ENCODE measurements at places on chromosomes 5 and 9.

GRCh38 chr9:86073839-86074238 is 25.5 kb downstream of the GOLM1 start:
- no peak for DNase-seq

- no peak for DNase-seq
Measured at GRCh38 chr5:1037123-1037670, 28.6 kb downstream of the NKD2 start.

GRCh38 chr5:171477101-171477500 is 57.7 kb downstream of the FGF18 start:
- no peak for DNase-seq

DNA sequence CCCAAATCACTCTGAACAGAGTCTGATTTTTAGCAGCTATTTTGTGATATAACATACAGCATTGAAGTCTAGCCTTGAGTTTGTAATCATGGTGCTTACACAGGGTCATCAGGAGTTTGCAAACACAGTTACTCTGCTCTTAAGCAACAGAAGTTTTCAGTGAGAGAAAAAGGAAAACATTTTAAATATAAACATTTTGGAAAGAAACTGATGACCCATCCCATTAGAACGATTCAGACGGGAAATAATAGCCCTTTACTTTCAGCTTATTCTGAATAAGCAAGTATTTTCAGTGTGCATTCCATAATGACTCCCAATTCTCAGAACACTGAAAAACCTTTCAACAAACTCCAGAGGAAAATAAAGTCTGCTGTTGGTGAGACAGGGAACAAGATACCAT is 46.7 kb upstream of the TMC1 start:
- no peak for DNase-seq

- no peak for DNase-seq
Measured at GRCh38 chr9:121268851-121269641, 1.1 kb downstream of the GSN start.

- DNase-seq, result no peak
Measured at GRCh38 chr5:56457887-56458812, 225.0 kb upstream of the ANKRD55 start.

- no peak for DNase-seq
Measured at GRCh38 chr9:84111726-84112125, 131.1 kb downstream of the RMI1 start.

GRCh38 chr9:123120131-123120530 is 86.7 kb downstream of the GPR21 start:
- DNase-seq, result no peak

- DNase-seq, result no peak
Measured at GRCh38 chr5:119454171-119454570, 1.9 kb downstream of the HSD17B4 start.

- DNase-seq, result no peak
Measured at GRCh38 chr9:124873664-124874063, 11.7 kb downstream of the ARPC5L start.

DNA sequence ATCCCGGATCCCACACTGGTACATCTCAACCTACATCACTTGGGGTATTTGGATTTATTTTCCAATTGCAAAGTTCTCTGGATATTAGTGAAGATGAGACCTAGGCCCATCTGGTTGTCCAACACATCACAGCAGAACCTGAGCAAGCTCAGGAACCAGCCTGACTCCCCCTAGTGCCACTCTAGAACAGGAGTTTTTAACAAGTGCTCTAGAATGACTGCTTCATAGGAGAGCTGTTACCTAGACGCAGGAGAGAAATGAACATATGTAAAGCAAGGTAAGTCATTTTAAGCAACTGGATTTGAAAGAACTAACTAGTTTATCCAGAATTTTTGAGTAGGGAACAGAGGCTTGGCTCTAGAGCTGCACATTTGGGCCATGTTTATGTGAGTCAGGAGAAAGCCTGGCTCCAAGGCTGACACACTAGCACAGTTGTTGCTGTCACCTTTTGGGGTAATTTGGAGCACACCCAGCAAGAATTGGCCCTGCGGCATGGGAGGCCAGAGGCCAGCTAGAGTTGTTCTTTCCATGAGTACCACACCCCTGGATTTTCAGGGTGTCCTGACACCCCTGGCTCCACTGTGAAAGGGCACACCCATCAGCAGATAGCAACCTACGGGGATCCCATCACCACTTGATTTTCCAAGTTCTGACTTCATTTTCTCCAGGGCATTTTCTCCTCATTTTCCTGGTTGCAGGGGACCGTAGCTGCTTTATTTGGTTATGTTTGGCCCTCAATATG is 110.9 kb upstream of the LPAR1 start:
- DNase-seq, result no peak

- DNase-seq, result no peak
Measured at GRCh38 chr9:103169798-103170197, 174.7 kb downstream of the CYLC2 start.

DNA sequence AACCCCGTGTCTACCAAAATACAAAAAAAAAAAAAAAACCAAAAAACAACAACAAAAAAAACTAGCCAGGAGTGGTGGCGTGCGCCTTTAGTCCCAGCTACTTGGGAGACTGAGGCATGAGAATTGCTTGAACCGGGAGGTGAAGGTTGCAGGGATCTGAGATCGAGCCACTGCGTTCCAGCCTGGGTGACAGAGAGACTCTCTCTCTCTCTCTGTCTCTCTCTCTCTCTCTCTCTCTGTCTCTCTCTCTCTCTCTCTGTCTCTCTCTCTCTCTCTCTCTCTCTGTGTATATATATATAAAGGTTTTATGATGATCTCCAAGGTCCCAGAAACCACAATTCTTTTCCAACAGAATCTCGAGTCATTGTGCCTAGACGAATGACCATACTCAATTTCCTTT is 18.8 kb upstream of the ANKRD33B start:
- DNase-seq, result no peak

DNA sequence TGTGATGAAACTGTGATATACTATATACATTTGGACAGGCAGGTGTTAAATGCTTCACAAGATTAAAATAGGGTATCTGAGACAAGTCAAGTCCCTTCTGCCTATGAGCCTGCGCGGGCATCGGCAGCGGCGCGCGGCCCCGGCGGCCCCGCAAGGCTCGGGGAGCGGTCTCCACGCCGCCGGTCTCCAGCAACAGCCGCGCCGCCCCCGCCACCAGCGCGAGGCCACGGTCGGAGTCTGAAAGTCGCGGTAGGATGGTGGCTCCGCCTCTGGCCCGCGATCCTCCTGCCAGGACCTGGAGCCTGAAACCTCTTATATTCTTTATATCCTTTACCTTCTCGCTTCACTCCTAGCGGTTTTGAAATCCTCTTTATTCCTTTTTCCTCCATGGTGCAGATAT is 99.4 kb downstream of the INSL6 start:
- DNase-seq, result no peak

GRCh38 chr9:7819984-7820383 is 20.4 kb upstream of the DMAC1 start:
- no peak for DNase-seq

- no peak for DNase-seq
Measured at GRCh38 chr5:74257060-74257527, 383.4 kb downstream of the ENC1 start.

- DNase-seq, result peak; percentile 37
Measured at GRCh38 chr9:33719581-33720374, 75.6 kb upstream of the PRSS3 start.

GRCh38 chr5:107135391-107135790 is 535.3 kb downstream of the EFNA5 start:
- DNase-seq, result no peak

GRCh38 chr5:75275756-75276155 is 39.1 kb upstream of the ANKRD31 start:
- DNase-seq, result no peak

DNA sequence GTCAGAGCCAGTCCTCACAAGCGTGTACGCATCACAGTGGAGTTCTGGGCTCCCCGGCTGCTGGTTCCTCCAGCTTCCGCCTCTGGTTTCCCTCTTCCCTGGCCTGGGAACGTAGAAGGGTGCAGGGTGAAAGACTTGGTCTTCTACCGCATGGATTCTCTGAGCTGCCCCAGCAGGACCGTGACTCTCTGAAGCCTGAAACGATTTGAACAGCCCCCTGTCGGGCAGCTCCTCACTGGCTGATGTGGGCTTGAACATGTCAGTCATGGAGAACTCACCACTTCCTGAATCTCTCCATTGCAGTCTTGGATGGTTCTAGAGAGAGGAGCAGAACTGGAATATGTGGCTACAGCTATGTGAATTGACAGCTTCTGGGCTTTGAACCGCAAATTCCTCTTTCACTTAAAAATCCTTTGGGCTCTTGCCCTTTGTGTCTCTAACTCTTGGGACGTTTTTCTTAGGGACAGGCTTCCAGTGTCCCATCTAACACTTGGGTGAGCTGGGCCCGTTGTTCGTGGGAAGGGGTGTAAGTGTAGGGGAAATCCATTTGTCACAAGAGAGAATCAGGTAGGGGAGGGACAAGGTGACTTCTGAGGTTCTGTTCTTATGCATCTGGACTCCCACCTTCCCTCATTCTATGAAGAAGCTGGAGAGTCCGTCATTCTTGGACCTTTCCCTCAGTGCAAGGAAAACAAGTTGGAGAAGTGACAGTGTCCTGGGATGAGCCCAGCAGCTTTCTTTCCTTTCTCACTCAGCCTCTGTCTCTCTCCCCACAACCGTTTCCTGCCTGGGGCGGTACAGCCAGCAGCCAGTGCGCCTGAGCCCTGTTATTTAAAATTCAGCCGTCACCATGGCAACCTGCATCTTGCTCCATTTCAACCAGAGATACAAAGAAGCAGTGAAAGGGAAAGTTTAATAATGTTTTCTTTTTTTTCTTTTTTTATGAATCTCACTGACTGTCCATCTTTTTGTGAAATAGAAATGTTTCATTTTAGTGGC is 84.7 kb downstream of the PTTG1 start:
- DNase-seq, result peak; percentile 75

DNA sequence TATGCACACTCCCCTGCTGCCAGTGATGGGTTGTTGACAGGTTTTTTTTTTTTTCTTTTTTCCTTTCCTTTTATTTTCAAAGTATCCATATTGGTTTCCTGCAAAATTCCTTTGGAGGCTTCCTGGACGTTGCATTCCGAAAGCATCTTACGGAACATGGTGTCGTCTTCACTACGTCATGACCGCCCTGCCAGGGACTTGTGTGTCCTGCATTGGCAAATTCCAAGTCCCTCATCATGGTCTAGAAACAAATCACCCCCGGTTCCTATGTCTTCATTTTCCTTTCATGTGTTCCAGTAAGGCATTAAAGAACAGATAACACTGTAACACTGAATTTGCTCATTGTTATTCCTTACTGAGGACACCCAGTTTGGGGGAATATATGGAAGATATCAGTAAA is 35.0 kb upstream of the ADAMTSL1 start:
- DNase-seq, result no peak

- peak; percentile 61 for DNase-seq
Measured at GRCh38 chr5:87400305-87400899, 12.3 kb downstream of the CCNH start.

DNA sequence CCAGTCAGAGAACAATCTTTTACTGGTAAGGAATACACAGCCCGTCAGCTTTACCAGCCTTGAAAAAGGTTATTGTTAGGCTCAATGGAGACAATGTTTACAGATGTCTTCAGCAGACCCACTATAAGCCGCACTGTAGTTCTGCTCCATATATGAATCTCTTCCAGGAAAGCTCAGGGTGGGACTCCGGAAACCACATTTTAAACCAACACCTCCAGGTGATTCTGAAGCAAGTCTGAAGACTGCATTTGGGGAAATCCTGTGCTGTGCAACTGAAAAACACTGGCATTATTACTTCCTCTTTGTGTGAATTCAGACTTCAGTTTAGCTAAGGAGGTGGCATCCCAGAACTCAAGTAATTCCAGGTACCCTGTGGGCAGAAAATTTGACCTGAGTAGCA is 3.5 kb downstream of the GZMK start:
- peak; percentile 32 for DNase-seq

GRCh38 chr5:180817893-180818674 is 15.5 kb upstream of the MGAT1 start:
- DNase-seq, result no peak
